Smooth muscle cell of the brain vasculature (primary cell): ENCODE measurements at places on chromosomes 3 and 15.

- no peak for DNase-seq
Measured at GRCh38 chr3:148389916-148390315, 307.8 kb upstream of the AGTR1 start.

- DNase-seq, result no peak
Measured at GRCh38 chr3:135226057-135226456, 431.0 kb downstream of the EPHB1 start.

DNA sequence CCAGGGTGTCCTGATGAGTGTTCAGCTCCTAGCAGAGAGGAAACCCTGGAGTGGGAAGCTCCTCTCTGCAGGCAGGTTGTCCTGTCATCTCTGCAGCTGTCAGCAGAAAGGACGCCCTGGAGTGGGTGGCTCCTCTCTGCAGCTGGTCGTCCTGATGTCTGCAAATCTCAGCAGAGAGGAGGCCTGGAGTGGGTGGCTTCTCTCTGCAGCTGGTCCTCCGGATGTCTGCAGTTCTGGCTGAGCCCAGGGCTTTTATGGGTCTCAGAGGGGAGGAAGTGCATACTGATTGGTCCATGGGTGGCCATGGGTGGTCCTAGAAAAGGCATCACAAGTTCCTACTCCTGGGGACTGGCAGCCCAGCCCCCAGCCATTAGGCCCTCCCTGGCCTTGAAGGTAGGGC lies 102.6 kb upstream of the BNIP2 start:
- DNase-seq, result no peak

- no peak for DNase-seq
Measured at GRCh38 chr3:76231258-76231657, 445.9 kb upstream of the ZNF717 start.

GRCh38 chr3:126485176-126485897 lies 9.6 kb upstream of the ZXDC start:
- no peak for DNase-seq

GRCh38 chr3:187770224-187770623 lies 25.0 kb upstream of the BCL6 start:
- DNase-seq, result no peak

GRCh38 chr3:69182588-69183316 lies 60.4 kb upstream of the LMOD3 start:
- peak; percentile 67 for DNase-seq

DNA sequence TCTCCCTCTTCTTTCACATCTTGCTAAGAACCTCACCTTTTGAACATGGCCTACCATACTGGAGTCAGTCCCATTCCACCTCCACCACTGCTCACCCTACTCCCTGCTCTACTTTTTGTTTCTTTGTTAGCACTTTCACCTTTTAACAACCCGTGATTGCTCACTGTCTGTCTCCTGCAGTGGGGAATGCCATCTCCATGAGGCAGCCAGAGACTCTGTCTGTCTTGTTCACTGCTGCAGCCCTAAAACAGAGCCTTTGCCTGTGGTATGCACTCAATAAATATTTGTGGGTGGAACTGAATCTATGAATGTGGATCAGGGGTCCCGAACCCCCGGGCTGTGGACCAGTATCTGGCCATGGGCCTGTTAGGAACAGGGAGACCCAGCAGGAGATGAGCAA lies 16.5 kb upstream of the TLE3 start:
- no peak for DNase-seq

DNA sequence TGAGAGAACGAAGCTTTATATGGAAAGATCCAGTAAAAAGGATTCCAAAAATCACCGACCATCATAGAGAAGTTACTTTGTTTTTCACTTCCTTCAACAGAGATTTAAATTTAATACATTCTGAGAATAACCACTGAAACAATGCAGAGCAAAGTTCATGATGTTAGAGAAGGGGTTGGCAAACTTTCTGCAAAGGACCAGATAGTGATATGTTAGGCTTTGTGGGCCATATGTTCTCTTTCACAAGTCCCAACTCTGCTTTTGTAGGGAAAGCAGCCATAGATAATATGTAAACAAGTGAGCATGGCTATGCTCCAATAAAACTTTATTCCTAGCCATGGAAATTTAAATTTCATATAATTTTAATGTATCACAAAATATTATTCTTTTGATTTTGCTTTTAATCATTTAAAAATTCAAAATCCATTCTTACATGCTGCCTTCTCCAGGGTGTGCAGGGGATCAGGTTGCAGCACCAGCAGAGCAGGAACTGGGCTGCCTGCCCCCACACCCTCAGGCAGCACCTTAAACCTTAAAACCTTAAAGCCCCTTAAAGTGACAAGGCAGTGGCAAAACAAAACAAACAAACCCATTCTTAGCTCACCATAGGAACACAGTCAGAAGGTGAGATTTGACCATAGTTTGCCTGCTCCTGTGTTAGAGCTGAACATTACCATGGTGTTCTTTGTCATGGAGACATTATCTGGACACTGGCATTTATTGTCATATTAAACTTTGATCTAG lies 16.9 kb upstream of the IGSF10 start:
- no peak for DNase-seq

DNA sequence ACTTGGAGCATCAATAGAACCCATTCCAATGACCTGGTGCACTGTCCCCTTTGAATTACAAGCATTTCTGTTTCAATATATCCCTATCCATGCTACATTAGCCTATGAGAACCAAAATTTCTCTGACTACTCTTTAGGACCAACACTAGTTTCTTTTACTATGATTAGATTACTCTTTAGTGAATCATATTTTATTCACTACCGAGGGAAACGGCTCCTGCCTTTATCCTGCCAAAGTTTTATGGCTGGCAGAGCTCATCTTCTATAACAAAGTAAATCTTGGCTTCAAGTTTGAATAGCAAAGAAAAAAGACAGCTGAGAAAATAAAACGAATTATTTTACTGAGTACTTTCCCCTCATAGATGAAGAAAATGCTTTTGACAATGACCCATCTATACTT lies 120.9 kb downstream of the SLC9A9 start:
- DNase-seq, result no peak

DNA sequence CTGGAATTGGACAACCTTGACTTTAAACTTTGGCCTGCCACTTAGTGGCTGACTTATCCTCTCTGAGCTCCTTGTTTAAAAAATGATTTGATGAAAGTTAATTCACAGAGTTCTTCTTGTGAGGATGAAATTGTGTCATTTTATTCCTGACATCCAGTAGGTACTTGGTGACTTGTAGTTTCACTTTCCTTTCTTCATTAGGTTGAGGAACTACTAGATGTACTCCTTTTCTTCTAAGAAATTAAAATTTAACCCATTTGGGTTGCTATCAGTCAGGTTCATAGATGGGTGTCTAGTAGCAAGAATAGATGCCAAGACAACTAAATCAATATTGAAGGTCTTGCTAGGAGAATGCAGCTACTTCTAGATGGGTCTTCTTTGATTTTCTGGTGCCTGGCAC lies 5.2 kb downstream of the NR1D2 start:
- DNase-seq, result no peak

GRCh38 chr3:75768303-75769017 lies 16.9 kb downstream of the ZNF717 start:
- DNase-seq, result no peak

- no peak for DNase-seq
Measured at GRCh38 chr3:143830063-143830462, 18.2 kb downstream of the SLC9A9 start.

DNA sequence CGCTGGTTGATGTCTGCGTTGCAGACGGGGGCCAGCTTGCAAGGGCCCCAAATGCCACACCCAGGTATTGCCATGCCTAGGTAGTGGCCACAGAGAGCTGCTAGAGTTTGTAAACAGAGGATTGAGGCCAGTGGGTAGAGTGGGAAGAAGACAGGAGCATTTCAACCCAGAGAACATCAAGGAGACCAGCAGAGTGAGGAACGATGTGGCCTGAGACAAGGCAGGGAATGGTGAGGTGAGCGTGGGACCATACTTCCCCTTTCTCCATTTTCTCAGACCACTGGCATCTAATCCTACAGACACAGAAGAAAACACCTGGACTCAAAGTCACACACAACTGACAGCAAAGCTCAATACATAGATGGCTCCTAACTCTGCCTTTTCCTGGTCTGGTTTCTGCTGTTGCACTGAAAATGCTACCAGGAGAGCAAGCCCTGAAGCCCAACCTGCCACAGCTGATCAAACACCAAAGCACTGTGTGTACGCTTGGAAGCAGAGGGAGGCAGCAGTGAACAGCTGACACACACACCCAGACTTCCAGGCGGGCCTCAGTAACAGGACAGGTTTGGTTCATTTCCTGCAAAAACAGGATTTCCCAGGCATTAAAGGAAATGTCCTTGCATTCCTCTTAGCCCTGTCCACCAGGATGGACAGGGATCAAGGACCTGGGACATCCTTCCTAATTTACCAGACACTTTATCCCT lies 1.6 kb downstream of the FAM174B start:
- DNase-seq, result no peak

DNA sequence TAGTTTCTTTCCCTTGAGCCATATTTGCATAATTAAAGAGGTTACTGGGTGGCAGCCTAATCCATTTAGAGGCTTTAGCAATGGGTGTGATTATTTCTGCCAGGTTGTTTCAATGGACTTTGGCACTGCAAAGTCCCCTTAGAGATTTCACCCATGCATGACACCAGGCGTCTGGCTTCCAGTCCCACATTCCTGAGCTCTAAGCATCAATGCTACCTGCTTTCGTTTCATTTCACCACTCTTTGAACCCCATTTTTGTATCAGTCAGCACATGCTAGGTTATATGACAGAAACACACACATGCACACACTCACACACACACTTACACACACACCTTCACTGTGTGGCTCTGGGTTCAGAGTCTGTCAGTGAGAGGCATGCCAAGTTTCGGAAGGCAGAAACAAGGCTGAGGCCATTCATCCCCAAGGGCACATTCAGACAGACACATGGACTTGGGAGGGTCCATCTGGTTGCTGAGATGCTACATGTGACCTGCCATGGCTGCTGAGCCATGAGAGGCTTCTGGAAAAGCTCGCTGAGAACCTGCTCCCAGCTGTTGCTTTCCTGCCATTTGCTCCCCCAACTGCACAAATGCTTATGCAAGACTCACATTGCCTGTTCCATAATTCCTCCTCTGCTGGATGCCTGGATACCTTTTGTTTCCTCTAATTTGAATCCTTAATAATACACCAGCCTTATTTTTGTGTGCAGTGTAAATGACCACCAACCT lies 354.1 kb downstream of the GABRG3 start:
- no peak for DNase-seq

GRCh38 chr15:56353119-56353518 lies 12.1 kb upstream of the TEX9 start:
- DNase-seq, result no peak

DNA sequence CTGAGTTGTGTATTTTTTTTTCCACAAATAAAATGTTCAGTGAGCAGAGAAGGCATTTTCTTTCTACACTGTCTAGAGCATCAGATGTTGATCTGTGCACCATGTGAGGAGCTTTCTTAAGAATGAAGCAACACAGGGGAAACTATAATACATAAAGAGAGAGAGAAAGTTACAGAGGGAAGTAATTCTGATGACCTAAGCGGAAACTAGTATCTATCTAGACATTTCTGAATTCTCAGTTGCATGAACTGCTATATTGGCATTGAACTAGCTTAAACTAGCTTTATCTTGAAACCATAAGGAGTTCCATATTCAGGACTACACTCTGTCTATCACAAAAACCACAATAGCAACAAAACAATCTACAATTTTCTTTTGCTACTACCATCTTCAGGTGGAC lies 822.4 kb downstream of the VGLL3 start:
- no peak for DNase-seq

DNA sequence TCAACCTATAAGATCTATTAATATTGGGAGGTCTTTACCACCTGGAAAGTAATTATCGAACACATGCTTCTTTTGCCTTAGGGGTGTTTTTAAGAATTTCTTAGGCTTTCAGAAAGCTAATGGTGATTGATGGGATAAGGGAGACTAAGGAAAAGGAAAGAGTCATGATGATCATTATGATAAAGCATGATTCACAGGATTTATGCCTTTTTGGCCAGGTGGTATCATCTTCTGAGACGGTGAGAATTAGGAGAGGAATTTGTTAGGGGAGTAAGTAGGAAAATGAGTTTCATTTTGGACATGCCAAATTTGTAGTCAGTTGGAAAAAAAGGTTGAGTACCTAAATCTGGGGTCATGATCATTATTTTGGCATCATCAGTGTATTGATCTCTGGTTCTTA lies 8.9 kb downstream of the ARMC8 start:
- no peak for DNase-seq

DNA sequence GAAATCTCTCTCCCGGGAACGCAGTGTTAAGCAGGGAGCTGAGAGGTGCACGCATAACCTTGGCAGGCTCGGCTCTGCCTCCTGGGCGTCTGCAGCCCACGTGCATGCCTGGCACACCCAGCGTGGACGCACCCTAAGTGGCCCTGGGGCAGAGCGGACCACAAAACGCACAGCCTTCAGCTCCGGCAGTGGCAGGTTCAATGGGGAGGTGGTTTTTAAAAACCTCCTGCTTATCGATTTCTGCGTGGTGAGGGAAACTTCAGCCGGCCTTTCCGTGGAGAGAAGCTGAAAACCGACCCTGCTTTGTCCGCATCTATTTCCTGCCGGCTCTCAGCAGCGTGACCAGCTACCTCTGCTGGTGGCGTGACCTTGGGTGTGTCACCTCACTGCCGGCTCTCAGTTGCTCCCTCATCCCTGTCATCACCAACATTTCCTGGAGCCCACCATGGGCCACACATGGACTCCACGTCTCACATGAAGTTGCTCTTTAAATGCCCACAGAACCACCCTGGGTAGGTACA lies 134.8 kb upstream of the MEF2A start:
- DNase-seq, result no peak

DNA sequence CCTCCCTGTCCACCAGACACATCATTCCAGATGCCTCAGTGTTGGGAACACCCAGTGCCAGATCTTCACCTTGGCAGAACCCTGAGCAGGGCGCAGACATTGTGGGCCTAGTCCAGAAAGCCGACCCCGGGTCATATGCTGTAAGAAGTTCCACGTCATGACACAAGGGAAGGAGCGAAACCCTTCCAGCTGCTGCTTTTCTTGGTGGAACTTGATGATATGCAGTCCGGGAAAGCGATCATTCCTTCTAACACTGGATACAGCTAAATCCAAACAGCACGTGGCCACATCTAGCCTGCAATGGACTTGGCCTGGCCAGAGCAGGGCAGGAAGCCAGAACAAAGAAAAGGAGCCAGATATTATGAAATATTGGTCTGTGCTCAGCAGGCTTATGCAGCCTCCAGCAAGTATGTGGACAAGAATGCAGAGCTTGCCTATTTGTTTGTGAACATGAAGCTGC lies 22.0 kb downstream of the GASK1A start:
- peak; percentile 62 for DNase-seq
